ENCODE measurements at places on chromosomes 6 and 20.
A peak's percentile ranks its signal among the peaks of the same experiment; 100 is the strongest.

DNA sequence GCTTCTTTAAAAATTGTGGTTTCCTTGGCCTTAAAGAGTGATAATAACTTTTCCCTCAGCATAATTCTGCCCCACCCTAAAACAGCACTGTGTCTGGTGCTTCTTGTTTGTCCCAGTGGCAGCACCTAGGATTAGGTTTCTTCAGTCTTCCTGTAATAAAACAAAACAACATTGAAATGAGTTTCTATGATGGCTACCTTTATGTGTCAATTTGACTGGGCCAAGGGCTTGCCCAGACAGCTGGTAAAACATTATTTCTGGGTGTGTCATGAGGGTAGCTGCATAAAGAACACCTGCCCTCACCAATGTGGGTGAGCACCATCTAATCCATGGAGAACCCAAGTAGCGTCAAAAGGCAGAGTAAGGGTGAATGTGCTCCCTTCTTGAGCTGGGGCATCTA lies 117.8 kb downstream of the QRSL1 start:
- no peak for DNase-seq

GRCh38 chr20:46230801-46231282 lies 77.5 kb downstream of the CDH22 start:
- DNase-seq = no peak

DNA sequence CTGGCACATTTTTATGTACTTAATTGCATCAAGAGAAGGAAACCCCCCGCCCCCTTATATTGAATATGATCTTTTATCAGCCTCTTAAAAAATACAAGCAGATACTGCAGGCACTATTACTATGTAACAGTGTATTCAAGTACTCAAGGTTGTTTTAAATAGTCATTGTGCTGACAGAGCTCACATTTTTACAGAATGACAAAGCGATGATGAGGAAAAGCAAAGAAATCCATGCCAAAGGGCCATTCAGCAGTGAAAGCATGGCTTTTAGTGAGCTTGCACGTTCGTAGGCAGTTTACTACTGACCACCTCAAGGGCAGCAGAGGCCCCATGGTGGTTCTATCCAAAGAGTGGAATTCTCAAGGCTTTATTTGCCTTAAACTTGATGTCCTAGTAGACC lies 146.8 kb downstream of the RPS12 start:
- DNase-seq = no peak

- DNase-seq = no peak
These were observed 251.5 kb downstream of the SOX4 start for GRCh38 chr6:21845018-21845417.

- DNase-seq = no peak
These were observed 658.8 kb upstream of the DEFB115 start for GRCh38 chr20:30598460-30599230.

DNA sequence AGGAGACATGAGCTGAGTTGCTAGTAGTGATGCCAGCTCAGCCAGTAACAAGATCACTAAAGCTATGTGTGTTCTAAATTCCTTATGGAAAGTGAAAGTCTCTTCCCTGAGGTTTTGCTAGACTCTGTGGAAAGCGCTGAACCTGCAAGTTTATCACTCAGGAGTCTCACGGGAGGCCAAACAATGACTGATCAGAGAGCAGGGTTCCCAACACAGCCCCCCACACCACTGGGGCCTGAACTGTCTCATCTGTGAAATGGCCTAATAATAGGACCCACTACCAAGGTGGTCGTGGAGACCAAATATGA lies 19.9 kb downstream of the ACSS1 start:
- no peak for DNase-seq

DNA sequence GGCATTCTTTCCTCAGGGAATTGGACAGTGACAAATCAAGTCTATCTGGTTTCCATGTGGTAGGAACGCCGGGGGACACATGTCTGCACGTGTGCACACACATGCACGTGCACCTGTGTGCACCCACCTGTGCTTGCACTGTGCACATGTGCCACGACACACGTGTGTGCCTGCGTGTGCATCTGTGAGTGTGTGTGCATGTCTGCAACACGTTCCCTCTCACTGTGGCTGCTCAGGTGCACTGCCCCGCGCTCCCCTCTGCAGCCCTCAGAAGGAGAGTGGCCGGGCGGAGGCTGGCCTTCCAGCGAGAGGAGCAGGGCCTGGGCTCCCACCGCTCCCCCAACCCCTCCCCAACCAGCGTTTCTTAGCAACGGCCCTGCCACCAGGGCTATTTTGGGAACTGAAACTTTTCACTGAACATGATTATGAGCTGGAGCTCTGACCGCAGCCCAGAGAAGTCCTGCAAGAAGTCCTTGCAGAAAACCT lies 147.8 kb downstream of the PHACTR3 start:
- DNase-seq = no peak

DNA sequence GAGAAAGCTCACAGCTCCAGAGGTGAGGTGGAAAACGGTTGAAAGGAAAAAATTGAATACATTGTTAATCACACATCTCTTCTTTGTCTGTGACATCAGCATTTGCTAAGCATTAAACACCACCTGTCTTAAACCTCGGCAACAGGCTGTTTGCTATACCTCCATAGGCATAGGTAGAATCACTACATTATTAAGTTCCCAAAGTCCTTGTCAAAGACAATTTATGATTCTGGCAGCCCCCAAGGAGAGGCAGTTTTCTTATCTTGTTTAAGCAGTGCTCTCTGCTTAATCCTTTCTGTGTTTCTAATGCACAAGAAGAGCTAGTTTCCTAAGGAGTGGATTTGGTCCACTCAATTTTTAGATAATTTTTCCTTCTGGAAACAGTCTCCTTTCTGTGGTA lies 249.7 kb downstream of the NKAIN2 start:
- no peak for DNase-seq

- DNase-seq = peak; percentile 19
These were observed 275.8 kb upstream of the PRDM1 start for GRCh38 chr6:105810105-105810921.

GRCh38 chr6:8633762-8634161 lies 198.4 kb upstream of the SLC35B3 start:
- DNase-seq = no peak

DNA sequence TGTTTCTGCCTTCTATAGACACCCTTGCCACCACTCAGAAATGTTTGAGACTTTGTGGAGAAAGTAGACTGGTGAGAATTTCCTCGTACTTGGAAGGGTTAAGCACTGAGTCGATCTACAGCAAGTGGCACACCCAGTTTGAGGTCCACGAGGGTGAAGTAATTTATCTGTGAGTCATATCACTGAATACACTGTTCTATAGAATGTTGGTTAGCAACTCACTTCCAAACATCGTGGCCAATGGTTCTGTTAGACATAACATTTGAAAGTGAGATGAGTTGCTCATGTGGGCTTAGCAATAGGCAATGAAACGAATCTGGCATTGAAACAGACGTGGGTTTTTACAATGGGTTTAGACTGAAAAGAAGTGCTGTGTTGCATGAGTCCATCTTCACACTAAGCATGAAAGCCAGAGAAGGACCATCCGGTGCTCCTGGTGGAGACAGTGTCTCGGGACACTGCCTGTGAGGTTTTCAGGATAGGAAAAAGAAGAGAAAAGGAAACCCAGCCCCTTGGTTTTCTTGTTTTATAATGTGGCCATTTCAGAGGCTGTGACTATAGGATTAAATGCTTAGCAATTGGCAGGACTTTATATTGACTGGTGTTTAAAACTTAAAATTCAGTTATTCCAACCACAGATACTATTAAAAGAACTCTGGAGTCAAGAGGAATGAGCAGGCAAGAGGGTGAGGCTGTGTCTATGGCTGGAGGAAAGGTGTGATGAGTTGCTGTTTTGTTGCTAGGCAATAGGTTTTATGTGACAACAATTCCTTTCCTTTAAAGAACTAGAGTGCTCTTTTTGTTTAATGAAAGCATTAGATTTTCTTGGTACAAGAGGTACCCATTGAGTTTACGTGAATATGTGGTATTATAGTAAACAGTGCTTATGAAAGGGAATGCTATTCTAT lies 31.0 kb upstream of the EZR start:
- DNase-seq = no peak

DNA sequence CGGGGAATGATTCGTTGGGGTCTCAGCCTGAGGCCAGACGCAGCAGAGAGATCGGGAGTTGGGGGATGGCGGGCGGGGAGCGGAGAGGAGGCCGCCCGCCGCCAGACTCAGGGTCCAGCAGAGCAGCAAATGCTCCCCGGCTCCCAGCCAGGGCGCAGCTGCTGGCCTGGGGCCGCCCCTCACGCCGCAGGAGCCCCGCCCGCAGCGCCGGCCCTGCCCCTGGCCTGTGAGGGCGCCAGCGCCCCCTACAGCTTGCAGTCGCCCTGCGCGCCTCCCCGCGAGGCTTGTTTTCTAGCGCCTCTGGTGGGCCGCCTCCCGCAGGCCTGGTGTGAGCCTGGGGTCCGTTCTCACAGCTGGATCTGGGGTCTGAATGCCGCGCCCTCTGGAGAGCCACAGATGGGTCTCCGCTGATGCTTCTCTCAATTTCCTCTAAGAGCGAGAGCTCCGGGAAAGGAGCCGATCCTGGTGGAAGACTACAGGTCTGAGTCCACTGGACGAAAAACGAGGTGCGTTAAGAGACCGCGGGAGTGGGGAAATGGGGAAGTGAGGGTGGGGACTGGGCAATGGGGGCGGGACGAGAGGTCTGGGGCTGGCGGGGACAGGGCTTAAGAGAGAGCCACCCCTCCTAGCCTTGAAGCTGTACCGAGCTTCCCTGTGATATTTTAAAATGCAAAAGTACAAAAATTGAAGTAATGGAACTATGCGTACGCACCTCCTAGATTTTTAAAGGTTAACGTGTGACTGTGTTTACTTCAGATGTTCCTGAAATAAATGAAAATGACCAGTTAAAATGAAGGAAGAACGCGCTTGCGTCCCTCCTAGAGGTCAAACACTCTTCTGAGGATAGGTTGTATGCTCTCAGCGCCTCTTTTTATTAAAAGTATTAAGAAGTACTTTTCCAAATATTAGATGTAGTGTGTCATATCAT lies 30.1 kb downstream of the TRIM38 start:
- DNase-seq = peak; percentile 88

DNA sequence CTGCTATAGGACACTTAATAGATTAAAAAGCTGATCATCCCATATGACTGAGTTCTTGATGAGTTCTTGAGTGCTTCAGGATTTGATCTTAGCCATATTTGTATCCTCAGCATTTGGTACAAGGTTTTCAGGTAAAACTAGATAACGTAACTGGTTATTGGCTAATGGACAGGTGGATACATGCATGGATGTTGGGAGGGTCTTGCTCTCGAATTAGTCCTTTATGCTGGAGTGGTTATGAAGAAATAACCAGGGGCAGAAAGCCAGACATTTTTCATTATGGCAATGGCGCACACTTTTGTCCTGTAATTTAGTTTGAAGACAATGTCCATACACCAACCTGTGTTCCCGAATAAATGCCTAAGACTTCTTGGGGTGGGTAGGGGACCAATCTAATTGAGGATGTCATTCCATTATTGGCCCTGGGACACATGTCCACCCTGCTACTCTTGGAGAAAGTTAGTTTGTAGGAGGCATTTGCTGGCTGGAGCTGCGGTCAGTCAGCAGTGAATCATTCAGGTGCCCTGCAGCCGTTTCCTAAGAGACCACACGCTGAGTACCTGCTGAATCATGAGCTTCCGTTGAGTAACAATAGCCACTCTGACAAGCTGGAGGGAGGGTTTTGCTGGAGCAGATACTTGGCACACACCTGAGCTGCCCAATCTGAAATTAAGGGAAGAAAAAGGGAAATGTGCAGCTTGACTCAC lies 194.4 kb downstream of the FOXA2 start:
- no peak for DNase-seq

- DNase-seq = no peak
These were observed 184.8 kb downstream of the ZNF217 start for GRCh38 chr20:53408691-53409446.

DNA sequence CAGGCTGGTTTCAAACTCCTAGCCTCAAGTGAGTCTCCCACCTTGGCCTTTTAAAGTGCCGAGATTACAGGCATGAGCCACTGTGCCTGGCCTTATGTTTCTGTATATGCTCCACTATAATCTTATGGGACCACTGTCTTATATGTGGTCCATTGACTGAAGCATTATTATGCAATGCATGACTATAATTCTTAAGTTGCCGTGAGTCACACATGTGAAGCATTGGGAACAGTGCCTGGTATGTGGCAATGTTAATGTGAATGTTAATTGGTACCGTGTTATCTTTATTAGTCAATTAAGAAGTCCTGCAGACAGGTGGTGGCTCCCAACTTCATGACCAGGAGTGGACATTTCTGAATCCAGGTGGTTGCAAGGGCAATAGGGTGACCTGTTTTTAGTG lies 14.7 kb upstream of the ASXL1 start:
- no peak for DNase-seq

GRCh38 chr6:19879663-19880062 lies 42.5 kb downstream of the ID4 start:
- no peak for DNase-seq

GRCh38 chr20:8807480-8808201 lies 261.2 kb upstream of the PLCB4 start:
- no peak for DNase-seq

DNA sequence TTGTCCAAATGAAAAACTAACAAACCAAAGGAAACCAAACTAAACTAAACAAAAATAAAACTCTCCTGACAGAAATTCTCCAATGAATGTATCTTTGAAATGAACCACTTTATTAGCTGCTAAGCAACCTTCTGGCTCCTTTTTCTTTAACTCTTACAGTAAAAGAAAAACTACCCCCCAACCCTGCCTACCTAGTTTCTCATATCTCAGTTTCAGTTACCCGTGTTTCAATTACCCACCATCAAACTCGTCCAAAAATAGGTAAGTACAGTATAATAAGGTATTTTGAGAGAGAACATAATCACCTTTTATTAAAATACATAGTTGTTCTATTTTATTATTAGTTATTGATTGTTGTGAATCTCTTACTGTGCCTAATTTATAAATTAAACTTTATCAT lies 177.4 kb upstream of the THEMIS start:
- DNase-seq = no peak

- no peak for DNase-seq
These were observed 180.7 kb downstream of the CLVS2 start for GRCh38 chr6:123176706-123177105.

GRCh38 chr6:47250302-47250701 lies 59.4 kb downstream of the TNFRSF21 start:
- no peak for DNase-seq

DNA sequence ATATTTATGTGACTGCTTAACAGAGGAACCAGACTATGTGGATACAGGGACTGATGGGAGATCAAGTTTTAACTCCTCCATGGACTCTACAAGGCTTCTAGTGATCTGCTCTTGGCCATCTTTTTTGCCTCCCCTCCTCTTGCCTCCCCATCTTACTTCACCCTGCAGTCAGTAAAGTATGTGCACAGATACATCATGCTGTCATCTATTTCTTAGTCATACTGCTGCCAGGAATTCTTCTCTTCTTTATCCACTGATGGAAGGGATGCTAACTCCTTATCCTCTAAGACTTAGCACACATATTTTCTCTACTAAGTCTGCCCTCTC lies 27.6 kb upstream of the FAM83C start:
- no peak for DNase-seq

- no peak for DNase-seq
These were observed 64.3 kb downstream of the EDN1 start for GRCh38 chr6:12354499-12354898.
